ENCODE measurements at places on chromosomes 12 and 14. TPM values are rescaled to one million over a fixed set of nuclear protein-coding genes. Genes with fewer than 3 reads are reported as not detected.

The CGRRF1 gene
- 15.1 TPM for total RNA-seq

The AICDA gene
- not detected for total RNA-seq

The PAH gene
- total RNA-seq, result 0.51 TPM

The IFI27 gene
- 132 TPM for total RNA-seq

The TAS2R10 gene
- not detected for total RNA-seq

The GSG1 gene
- not detected for total RNA-seq

The RPL10L gene
- not detected for total RNA-seq

The CISTR gene
- total RNA-seq, result 0.83 TPM

The ADCY6 gene
- 52.1 TPM for total RNA-seq

The PPM1H gene
- total RNA-seq, result 6.5 TPM

The TRMT61A gene
- total RNA-seq, result 5.0 TPM

The FBXO33 gene
- 3.7 TPM for total RNA-seq

The RASSF9 gene
- total RNA-seq, result 4.5 TPM

The HNF1A gene
- total RNA-seq, result not detected

The AKAP6 gene
- total RNA-seq, result 180 TPM

The CD63 gene
- 723 TPM for total RNA-seq

The SYT1 gene
- total RNA-seq, result 0.38 TPM

The YBX3 gene
- 535 TPM for total RNA-seq

The ITGB7 gene
- total RNA-seq, result 0.97 TPM

All from Right ventricle myocardium superior (tissue), 1 donor.